Ovary (tissue), 10 donors: ENCODE measurements at places on chromosomes 2 and 18. TPM values are rescaled to one million over a fixed set of nuclear protein-coding genes. Genes with fewer than 3 reads are reported as not detected.

STPG4 gene
- not detected for total RNA-seq

SMARCAL1 gene
- 25.6 TPM for total RNA-seq

COX5B gene
- 187 TPM for total RNA-seq

IFT172 gene
- total RNA-seq: 37.0 TPM

FARSB gene
- 27.1 TPM for total RNA-seq

HOXD13 gene
- not detected for total RNA-seq

PDE1A gene
- 4.1 TPM for total RNA-seq

GRCh38 chr2:151638191-151638933 lies 95.9 kb downstream of the NEB start:
- no peak for DNase-seq

GRCh38 chr2:134107402-134107801 lies 146.5 kb upstream of the MGAT5 start:
- DNase-seq: no peak

- no peak for DNase-seq
These were observed 87.3 kb downstream of the COLEC12 start for GRCh38 chr18:413233-413632.

DNA sequence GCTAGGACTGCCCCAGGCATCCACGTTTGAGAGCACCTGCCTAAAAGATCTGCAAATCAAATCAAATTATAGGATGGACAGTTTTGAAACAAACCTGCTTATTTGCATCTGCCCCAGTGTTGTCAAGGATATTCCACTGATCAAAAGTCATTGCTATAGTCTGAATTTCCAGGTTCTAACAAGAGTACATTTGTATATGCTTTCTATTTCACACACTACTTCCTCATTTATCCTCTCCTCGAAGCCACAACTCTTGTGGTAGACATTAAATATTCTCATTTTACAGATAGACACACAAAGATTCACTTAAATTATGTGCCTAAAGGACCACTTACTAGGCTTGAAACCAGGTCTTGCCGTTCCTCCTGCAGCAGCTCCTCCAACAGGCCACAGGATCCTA lies 11.9 kb upstream of the TET3 start:
- DNase-seq: no peak

DNA sequence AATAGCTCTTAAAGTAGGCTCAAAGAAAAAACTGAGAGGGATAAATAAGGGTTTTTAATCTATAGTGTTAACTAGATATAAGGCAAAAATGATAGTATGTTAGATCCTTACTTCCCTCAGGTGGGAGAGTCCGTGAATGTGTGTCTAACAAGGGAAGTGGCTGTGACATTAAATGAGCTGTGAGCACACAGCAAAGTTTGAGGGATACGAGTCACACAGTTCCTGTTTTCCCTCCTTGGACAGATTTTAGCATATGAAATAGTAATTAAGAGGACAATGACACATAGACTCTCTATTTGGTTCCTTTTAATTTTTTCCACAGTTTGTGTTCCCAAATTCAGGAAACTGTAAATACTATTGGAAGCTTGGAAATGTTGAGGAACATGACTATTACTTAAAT lies 148.4 kb upstream of the CAVIN2 start:
- no peak for DNase-seq

- DNase-seq: no peak
These were observed 48.7 kb downstream of the TTC39C start for GRCh38 chr18:24063121-24063731.

GRCh38 chr2:188319838-188320237 lies 28.2 kb downstream of the GULP1 start:
- no peak for DNase-seq

GRCh38 chr18:49811151-49811938 lies 2.0 kb downstream of the ACAA2 start:
- DNase-seq: no peak

GRCh38 chr18:60019463-60019840 lies 119.7 kb downstream of the PMAIP1 start:
- DNase-seq: no peak

- no peak for DNase-seq
These were observed 51.5 kb downstream of the PUM2 start for GRCh38 chr2:20299113-20299512.

GRCh38 chr18:78673516-78674321 lies 305.9 kb upstream of the SALL3 start:
- DNase-seq: no peak

DNA sequence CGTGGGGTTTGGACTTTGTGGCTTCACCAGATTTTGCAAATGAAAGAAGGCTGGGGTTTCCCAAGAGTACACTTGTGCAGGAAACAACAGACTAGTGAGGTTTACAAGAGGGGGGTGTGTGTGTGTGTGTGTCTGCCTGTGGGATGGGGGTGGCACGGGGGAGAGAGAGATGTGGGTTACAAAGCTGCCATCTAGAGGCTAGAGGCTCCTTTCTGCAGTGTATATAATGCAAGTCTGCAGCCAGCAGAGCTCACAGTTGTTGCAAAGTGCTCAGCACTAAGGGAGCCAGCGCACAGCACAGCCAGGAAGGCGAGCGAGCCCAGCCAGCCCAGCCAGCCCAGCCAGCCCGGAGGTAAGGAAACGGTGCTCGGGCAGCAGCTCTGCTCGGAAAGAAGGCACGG lies at the start of gene ACKR3:
Gene ACKR3 (plus strand): TSS at position 253 of the 401 bp plus-strand sequence. CDS start 10,641 bp downstream, outside the sequence.
- DNase-seq: peak; percentile 57

- DNase-seq: no peak
These were observed 2.5 kb downstream of the HPCAL1 start for GRCh38 chr2:10305254-10305635.

DNA sequence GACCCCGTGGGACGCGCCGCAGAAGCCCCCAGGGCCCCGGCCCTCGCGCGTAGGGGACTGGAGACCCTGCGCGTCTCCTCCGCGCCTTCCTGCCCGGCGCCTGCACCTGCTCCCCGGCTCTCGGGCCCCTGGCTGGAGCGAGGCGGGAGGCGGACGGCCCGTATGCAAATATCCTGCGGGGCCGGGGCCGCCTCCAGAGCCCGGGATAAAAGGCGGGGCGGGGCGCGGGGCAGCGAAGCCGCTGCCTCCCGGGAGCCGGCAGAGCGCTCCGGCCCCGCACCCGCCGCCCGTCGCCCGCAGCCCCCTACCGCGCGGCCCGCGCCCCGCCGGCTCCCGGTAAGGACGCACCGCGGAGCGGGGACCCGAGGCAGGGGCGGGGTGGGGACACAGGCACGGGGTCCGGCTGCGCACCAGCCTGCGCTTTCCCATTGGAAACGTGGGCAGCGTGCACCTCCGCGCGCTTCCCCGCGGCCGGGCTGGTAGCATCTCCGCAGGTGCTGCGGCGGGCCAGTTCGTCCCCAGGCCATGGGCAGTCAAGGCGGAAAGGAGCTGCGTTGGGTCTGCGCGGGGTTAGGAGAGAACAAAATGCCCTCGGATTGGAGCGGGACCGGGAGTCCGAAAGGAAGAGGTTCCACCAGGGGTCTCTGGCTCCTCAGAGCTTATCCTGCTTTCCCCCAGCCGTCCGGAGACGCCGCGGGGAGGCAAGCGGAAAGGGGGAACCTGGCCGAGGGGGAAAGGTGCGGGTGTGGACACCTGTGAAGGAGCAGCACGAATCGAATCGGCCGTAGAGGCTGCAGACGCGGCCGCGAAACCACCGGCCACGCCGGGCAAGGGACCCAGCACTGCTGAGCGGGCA lies at the start of gene ATP6V1C2:
Gene ATP6V1C2 (plus strand): TSS at position 235 of the 856 bp plus-strand sequence. CDS start 1,220 bp downstream, outside the sequence.
- no peak for DNase-seq

GRCh38 chr2:121284463-121285449 lies at the start of gene TFCP2L1:
TSS of gene TFCP2L1 (minus strand) at chr2:121285202. CDS start at chr2:121285109, 93 bp downstream.
- DNase-seq: no peak

DNA sequence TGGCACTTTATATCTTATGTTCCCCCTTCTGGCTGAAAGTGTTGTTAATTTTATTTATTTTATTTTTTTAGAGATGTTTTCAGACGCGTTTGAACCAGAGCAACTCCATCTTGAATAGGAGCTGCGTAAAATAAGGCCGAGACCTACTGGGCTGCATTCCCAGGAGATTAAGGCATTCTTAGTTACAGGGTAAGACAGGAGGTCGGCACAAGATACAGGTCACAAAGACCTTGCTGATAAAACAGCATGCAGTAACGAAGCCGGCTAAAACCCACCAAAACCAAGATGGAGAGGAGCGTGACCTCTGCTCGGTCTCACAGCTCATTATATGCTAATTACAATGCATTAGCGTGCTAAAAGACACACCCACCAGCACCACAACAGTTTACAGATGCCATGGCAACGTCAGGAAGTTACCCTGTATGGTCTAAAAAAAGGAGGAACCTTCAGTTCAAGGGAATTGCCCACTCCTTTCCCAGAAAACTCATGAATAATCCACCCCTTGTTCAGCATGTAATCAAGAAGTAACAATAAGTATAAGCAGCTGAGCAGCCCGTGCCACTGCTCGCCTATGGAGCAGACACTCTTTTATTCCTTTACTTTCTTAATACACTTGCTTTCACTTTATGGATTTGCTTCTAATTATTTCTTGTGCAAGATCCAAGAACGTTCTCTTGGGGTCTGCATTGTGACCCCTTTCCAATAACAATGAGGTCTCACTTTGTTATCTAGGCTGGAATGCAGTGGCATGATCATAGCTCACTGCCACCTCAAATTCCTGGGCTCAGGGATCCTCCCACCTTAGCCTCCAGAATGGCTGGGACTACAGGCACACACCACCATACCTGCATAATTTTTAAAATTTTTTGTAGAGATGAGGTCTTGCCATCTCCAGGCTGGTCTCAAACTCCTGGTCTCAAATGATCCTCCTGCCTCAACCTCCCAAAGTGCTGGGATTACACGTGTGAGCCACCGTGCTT lies 55.9 kb downstream of the CACNB4 start:
- DNase-seq: no peak

- DNase-seq: no peak
These were observed 622.6 kb downstream of the LRP1B start for GRCh38 chr2:141508086-141508752.

- DNase-seq: no peak
These were observed 1.2 kb upstream of the UGT1A7 start for GRCh38 chr2:233680361-233681045.
